ENCODE measurements at places on chromosomes 5 and 9.

- DNase-seq = no peak
Measured at GRCh38 chr5:76547891-76548524, 75.2 kb downstream of the F2RL2 start.

DNA sequence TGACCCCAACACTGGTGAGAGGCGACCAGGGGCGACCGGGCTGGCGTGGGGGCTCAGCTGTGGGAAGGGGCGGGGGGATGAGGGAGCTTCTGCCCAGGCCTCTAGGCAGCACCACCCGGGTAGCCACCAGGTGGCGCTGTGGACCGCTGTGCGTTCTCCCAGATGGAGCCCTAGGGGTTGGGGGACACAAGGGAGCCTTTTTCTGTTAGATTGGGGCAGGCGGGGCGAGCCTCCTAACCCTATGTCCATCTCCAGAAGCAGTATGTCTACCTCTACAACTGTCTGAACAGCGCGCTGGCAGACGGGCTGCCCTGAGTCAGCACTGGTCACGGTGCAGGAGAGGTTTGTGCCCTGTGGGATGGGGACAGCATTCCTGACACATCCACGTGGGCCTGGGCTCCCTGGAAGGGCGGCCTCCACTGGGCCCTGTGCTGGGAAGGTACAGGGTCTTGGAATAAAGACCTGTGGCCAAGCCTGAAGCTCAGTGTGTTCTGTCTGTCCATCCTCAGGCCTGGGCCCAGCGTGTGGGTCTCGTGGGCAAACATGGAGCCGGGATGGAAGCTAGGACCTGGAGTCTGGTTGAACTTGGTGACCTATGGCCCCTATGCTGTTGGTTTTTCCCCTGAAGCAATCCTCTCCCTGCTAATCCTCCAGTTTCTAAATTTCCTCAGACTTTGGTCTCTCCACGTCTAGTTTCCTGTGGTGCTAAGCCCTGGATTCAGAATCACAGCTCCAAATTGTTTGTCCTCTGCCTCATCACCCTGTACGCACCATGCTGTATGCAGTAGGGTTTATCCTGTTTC lies 23.1 kb upstream of the SPTLC1 start:
- DNase-seq = peak; percentile 18

DNA sequence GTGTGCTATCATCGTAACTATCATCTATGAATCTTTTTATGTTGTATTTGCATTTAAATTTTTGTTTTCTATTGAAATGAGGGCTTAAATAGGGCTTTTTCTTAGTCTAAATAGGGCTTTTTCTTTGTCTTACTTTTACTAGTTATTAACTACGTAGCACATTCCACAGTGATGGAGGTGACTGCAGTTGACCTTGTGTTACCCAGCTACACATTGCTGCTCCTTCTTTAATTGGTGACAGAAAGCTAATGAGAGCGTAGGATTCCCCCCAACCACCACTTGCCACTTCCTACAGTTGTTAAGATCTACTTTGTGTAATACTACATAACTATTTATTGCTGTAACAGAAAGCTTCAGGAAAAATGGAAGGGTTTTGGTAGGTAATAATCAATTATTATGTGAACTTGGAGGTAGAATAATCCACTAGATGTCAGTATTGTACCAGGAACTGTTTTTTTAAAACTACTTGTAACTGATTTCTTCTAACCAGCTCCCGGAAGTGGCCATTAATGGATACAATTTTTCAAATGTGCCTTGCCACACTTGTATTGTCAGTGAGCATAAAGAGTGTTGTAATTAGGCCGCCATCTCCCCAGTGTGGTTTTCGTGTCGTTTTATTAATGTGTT lies 18.0 kb downstream of the MTRR start:
- peak; percentile 65 for DNase-seq

GRCh38 chr9:124257844-124258606 lies at the start of gene NEK6:
Gene NEK6, plus strand, starts transcription at chr9:124257949. Its CDS starts 44,016 bp downstream, at chr9:124301965.
- DNase-seq = no peak

DNA sequence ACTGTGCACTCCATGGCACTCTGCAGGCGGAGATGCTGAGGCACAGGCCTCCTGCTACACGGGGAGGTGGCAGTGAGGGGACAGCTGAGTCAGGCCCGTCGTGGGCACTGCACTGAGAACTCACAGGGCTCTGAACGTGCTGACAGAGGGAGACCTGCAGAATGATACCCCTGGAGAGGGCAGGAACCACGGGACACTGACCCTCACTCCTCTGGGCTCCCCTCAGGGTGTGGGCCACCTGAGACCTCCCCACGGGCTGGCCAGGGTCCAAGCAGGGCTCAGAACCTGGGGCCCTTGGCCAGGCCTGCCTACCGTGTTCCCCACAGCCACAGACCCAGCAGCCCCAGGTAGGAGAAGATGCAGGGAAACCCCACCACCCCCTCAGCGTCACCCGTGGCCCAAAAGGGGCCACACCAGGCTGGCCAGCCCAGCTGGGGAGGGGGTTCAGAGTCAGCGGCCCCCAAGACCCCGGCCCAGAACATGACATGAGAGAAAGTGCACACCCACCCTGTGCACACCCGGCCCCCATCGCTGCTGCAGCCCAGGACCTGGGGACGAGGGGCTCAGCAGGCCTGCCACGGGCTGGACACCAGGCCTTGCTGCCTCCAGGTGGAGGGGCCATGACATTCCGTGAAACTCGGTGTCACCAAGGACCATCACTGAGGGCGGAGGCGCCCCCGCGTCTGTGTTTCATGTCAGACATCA lies 30.9 kb downstream of the GLT6D1 start:
- DNase-seq = no peak

DNA sequence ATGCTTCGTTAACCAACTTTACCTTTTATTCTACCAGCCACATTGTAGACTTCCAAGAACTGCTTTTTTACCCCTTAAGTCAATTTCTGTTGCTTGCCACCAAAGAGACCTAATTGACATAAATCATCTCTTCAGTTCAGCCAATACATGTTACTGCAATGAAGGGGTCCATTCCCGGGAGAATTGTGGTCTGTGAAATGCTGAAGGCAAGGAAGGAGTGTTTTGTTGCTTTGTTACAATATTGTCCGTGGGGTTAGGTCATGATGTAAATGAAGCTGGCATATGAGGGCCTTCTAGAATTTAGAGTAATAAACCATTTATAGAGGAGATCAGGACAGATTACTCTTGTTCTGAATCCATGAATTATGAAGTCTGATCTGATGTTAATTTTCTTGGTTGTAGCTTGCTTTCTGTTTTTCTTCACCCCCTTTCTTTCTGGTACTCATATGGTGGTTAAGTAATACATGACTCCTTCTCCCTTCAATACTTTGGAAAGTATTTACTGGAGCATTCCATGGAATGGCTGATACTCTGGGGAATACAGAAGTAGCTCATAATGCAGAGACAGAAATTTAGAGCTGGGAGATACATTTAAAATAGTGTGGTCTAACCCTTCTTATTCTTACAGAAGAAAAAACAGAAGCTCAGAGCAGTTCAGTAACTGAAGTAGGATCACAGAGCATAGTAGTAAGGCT lies 297.0 kb upstream of the CLINT1 start:
- no peak for DNase-seq

- no peak for DNase-seq
Measured at GRCh38 chr5:67520161-67520908, 323.7 kb upstream of the CD180 start.

DNA sequence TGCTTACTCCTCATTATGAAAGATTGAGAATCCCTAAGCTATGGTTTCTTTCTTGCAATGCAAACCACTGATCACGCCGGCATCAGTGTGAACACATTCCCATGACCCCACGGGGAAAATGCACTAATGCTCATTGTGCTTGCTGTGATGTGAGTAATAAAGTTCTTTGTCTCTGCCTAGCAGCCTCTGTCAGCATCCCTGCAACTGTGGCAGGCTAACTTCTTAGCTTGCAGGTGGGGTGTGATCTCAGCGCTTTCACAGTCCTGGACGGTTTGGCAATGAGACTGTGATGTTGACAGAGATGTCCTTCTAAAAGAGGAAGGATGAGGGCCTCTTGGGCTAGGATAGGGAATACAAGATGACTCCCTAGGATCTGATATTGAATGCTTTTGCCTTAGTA lies 1218.7 kb downstream of the EFNA5 start:
- no peak for DNase-seq

DNA sequence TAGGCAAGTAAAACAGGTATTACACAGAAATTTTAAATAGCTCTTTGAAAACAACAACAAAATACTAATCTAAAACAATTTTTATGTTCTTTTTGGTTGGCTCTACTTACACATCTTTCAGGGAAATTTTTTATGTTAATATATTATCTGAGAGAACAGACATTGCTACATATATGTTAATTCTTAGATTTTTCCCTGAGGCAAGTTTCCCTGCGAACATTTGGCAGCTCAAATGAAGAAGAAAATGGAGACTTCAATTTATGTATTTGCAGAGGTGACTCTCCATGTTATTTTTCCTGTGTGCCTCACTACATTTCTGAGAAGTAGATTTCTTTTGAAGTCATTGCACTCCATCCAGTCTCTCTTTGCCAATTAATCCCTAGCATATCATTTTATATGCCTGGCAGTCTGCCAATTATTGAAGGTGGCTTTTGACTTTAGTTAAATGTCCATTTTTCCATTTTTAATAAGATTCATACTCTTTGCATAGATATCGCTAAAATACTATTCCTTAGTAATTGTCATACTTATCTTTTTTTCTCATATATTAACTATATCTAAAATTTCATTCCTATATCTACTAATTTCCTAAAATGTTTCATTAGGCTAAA lies 908.2 kb upstream of the CDH10 start:
- DNase-seq = peak; percentile 67

DNA sequence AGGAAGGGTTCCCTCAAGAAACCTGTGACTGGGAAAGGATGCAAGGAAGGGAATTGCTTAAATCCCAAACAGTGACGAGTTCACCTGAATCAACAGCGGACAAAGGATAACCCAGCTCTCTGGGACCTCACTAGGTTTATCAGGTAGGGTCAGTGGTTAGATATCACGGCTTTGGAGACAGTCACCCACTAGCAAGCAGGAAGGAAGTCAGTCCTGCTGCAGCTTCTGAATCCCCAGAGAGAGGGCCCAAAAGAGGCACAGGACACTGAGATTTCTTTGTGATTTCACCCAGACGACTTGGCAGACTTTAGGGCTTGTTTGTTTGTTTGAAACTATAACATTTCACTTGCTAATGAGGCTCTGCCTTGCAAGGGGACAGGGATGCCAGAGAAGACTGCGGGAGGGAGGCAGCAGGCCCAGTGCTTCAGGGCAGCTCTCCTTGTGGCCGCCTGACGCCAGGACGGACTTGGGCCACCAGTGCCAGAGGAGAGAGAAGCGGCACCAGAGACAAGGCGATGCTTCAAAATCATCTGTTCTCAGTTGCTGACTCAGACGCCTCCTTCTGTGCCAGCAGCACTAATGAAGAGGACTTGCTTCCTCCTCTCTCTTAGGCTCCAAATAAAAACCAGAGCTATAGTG lies 275.6 kb upstream of the SLC30A5 start:
- no peak for DNase-seq

- no peak for DNase-seq
Measured at GRCh38 chr5:135269931-135270421, 129.1 kb downstream of the MACROH2A1 start.

- no peak for DNase-seq
Measured at GRCh38 chr5:43314724-43315123, 1.5 kb upstream of the HMGCS1 start.

- no peak for DNase-seq
Measured at GRCh38 chr9:116181853-116182610, 28.4 kb downstream of the PAPPA start.

- DNase-seq = no peak
Measured at GRCh38 chr5:7418276-7418675, 22.3 kb downstream of the ADCY2 start.

GRCh38 chr5:32251871-32252458 lies 60.8 kb downstream of the MTMR12 start:
- DNase-seq = no peak

DNA sequence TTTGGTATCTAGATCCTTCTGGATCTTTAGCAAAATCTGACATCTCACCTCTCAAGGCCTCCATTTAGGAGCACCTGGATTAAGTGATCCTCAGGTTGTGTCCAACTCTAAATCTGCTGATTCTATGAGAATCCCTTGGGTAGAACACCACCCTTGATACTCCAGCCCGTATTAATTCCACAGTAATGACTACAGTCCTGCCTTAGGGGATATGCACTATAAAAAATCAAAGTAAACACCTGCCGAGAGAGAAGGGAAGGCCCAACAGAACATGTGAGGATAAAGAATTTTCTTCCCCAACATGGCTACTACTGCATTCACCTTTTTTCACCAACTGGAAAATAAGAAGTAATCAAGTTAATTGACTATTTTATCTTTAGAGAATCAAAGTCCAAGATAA lies 27.6 kb downstream of the DAP start:
- no peak for DNase-seq

- DNase-seq = no peak
Measured at GRCh38 chr9:128643519-128644300, 12.9 kb downstream of the DYNC2I2 start.

- no peak for DNase-seq
Measured at GRCh38 chr9:108860764-108861163, 1.3 kb upstream of the ACTL7A start.

DNA sequence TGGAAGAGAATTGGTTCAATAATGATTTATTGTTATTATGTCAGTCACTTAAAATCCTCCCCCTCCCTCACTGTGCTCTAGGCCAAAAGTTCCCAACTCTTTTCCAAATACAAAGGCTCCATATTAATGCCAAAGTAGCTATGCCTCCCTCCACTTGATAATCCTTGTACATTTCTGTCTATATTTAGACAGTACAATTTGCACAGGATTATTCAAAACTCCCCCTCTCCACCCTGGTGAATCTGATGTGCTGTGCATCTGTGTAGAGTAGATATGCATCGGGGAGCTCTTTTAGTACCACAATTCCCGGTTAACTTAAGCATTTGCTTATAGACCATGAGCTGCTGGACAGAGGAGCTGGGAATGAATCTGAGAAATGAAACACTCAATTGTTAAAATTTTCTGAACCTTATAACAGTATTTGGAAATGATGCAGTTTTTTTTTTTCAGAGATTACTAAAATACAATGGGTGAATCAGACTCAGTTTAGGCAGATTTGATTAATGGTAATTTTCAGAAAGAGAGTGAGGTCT lies 27.6 kb downstream of the GLRA1 start:
- DNase-seq = no peak

- DNase-seq = no peak
Measured at GRCh38 chr5:59684388-59685190, 208.9 kb downstream of the PDE4D start.

- no peak for DNase-seq
Measured at GRCh38 chr9:1876891-1877496, 138.2 kb upstream of the SMARCA2 start.

All from NCI-H1105 treated with DMSO at 0.1 percent for 48 hours (cell line).